Foreskin keratinocyte (primary cell): ENCODE measurements at places on chromosomes 4 and X. TPM values are rescaled to one million over a fixed set of nuclear protein-coding genes. Genes with fewer than 3 reads are reported as not detected.

The ALG13 gene
- total RNA-seq, result 19.8 and 26.1 TPM in 2 replicates

The CXorf49 gene
- total RNA-seq, result not detected in 2 replicates

The SSX4B gene
- total RNA-seq, result not detected in 2 replicates

The FGF2 gene
- total RNA-seq, result 2.3 and 2.5 TPM in 2 replicates

The AFF2 gene
- 0.03 and 0.04 TPM in 2 replicates for total RNA-seq

The SPIN4 gene
- 6.8 and 6.9 TPM in 2 replicates for total RNA-seq

The ARX gene
- not detected in 2 replicates for total RNA-seq

The SOX3 gene
- total RNA-seq, result not detected in 2 replicates
